ENCODE measurements at places on chromosomes 5 and 9.

- DNase-seq: no peak
Observed at GRCh38 chr5:10077791-10078545, 171.7 kb downstream of the ATPSCKMT start.

DNA sequence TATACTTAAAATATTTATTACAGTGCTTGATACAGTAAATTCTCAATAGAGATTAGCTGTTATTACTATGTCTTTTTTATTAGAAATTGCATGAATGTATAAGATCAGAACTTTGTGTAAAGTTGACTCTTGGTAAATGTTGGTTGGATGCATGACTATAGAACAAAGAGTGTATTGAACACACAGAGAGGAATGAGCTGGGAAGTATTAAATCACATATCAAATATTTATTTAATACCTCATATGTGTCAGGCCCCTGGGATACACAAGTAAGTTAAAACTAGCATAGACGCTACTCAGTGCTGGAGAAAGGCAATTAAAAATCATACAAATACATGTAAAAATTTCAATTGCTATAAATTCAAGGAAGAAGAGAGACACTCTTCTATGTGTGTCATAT lies 550.7 kb upstream of the TLE4 start:
- DNase-seq: no peak

DNA sequence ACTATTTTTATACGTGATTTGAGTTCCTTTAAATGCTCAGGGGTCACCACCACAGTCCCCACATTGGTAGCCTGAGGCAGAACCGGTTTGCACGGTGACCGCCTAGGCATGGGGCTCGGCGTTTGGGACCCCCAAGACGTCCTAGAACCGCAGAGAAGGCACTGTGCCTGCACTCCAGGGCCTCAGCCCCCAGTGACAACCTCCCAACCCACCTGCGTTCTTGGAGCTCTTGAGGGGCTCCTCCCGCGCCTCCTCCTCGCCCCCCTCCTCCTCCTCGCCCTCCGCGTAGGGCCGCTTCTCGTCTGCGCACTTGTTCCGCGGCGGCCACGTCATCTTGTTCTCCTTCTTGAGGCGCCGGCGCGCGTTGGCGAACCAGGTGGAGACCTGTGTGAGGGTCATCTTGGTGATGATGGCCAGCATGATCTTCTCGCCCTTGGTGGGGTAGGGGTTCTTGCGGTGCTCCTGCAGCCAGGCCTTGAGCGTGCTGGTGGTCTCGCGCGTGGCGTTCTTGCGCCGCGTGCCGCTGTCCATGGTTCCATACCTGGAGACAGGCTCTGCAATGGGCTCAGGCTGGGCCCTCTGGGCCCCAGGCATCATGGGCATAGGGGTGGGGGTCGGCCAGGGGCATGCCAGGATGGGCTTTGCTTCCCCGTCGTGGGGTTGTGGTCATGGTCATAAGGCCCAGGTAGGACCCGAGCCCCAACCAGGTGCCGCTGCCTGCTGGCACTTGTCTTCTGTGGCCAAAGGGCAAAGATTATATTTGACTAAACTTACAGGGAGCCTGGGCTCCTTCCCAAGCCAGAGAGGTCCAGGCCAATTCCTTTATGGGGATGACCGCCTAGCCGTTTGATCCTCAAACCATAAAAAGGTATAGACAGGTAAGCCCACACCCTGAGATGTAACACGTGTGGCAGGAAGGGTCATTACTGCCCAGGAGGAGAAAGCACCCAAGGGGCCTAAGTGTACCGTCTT lies 3.1 kb downstream of the IRX4 start:
- DNase-seq: no peak

DNA sequence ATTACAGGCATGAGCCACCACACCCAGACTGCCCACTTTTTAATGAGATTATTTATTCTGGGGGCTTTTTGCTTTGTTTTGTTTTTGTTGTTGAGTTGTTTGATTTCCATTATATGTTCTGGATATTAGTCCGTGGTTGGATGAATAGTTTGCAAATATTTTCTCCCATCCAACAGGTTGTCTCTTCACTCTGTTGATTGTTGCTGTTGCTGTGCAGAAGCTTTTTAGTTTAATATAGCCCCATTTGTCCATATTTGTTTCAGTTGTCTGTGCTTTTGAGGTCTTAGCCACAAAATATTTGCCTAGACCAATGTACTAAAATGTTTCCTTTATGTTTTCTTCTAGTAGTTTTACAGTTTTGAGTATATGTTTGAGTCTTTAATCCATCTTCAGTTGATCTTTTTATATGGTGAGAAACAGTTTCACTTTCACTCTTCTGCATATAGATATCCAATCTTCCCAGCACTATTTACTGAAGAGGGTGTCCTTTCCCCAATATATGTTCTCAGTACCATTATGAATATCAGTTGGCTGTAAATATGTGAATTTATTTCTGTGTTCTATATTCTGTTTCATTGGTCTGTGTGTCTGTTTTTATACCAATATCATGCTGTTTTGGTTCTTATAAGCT lies 30.2 kb upstream of the TBCA start:
- DNase-seq: no peak

DNA sequence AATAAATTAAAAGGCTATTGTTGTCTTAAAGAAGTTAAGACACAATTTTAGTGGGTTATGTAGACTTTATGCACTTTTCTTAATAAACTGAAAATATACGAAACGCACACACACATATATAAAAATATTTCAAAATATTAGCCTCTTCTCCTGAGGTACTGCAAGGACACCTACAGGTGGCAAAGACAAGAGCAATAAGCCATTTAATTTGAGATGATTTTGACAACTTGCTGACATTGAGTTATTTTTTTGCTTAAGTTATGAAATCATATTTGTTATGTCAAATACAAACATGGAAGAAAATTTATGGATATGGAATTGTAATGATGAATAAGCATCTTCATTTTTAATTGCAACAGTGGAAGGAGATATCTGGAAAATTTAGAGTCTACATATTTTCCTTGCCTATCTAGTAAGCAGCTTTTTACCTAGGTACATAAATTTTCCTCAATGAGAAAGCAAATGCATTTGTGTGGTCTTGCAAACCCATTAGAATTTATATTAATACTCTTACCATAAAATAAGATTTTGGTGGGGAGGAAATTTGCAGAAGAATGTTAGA lies 301.6 kb downstream of the ISL1 start:
- no peak for DNase-seq

DNA sequence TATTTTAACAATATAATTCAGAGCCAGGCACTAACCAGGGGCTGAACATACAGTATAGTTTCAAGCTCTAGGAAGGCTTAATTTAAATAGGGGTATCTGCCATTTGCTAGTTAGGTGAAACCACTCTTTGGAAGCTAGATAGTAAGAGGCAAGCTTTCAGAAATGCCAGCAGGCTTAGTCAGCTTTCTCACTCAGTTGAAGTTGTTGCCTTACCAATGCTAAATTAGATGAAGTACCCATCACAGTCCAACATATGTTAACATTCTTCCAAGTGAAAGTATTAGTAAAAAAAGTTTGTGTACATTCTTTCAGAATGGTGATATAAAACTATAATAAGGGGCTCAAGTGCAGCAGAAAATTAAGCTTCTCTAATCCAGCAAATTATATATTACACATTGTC lies 215.0 kb downstream of the CNTLN start:
- DNase-seq: no peak

- DNase-seq: no peak
Observed at GRCh38 chr9:133558191-133559126, 24.0 kb downstream of the ADAMTSL2 start.

DNA sequence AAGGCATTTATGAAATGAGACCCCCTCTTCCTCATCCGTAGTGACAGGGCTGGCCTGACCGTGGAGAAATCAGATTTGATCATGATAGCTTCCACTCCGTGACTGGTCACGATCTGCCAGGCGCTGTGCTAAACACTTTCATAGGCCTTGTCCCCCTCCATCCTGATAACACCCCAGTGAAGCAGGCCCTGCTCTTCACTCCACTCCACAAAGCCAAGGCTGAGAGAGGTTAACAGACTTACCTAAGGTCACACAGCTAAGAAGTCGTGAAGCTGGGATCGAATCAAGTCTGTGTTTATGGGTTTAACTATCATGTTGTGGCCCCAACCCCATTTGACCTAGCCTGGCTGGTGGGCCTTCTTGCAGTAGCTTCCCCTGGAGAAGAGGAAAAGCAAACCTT lies 53.3 kb upstream of the IL17B start:
- DNase-seq: no peak

DNA sequence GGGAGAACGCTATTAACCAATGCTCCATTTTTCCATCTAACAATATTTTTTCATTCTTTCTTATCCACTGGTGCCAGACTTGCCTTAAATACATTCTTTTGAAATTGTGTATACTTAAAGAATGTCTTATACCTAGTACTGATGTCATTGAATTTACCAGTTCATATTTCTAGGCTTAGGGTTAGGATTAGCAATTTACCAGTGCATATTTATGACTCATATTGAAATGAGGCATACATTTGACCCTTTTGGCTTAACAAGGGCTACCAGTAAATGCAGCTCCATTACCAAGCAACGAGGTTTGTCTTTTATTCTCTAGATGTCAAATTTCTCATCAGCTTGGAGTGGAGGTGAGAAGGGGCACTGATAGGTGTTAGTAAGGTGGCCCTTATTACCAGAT lies 89.5 kb downstream of the CDH9 start:
- DNase-seq: no peak

GRCh38 chr9:120436983-120437475 lies 142.9 kb downstream of the CDK5RAP2 start:
- no peak for DNase-seq

GRCh38 chr9:122379340-122379739 lies 8.5 kb downstream of the PTGS1 start:
- no peak for DNase-seq

- no peak for DNase-seq
Observed at GRCh38 chr9:117543089-117543488, 128.2 kb upstream of the ASTN2 start.

GRCh38 chr9:86756576-86757381 lies 190.5 kb downstream of the GAS1 start:
- DNase-seq: no peak

DNA sequence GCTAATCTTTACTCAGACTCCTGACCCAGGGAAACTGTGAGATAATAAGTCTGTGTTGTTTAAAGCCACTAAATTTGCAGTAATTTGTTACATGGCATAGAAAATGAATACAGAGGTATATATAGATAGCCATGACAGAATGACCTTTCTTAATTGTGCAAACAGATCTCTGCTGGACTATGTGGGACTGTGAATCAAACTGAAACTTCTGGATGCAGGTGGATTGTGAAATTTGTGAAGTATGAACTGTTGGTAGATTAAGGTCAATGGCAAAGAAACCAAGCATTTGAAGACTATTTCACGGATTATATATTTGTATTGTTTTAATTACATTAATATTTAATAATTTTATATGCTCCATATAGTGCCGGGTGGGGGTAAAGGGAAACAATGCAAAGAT lies 52.2 kb upstream of the GPR151 start:
- DNase-seq: no peak

DNA sequence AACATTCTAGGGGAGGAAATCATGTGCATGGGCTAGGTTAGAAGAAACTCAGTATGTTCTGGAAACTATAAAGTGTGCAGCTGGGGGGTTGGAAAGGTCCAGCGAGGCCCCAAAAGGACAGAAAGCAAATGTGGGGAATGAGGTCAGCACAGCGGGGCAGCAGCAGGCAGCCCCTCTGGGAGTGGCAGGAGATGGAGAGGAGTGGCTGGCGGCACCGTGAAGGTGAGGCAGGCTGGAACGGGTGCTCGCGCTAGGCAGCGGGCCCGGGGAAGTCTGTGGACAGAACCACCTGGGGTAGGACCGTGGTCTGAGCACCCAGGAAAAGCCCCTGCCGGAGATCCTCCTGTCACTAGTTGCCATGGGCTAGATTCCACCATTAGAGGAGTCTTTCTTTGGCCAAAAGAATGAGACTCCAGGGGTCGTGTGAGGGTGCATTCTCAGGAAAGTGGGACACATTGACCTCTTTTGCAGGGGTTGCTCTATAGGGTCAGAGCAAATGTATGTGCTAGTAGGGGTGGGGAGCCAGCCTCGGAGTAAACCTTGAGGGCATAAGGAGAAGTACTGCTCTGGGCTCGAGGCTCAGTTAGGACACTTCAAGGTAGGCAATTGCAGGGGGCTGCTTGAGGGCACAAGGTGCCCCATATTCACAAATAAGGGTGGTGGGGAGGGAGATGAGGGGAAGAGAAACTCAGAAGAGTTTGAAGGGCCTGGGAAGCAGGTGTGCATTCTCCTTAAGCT lies 61.2 kb downstream of the IL6ST start:
- no peak for DNase-seq

DNA sequence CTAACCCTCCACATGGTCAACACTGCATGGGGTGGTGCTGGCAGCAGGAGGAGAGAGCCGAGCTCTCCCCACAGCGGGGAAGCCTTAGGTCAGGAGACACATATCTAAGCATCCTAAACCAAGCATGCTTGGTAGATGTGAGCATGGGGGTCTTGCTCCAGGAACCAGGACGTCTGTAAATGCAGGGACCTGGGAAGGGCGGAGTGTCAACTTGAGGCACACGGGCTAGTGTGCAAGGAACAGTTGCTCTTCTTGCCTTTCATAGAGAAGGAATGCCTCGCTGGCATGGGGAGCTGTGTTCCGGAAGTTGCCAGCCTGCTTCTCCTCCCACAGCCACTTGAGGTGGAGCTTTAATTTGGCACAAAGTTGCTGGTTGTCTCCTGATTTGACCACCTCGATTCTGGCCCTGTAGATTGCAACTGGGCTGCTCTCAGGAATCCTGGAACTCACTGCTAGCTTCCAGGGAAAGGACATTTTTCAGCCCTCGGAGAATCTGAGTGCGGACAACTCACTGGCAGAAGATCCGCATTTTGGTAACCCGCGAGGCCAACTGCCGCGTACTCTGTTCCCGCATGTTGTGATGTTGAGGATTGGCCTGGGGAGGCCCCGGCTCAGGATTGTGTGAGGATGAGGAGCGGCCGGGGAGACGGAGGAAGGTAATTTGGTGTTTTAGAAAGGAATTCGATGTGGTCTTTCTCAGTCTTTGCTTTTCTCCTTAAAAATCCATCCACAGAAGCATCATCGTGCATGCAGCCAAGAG lies 370.3 kb upstream of the IRX1 start:
- no peak for DNase-seq

GRCh38 chr9:38075272-38075671 lies 6.2 kb upstream of the SHB start:
- DNase-seq: no peak

GRCh38 chr5:65800775-65801174 lies 78.8 kb downstream of the NLN start:
- no peak for DNase-seq

GRCh38 chr5:132526290-132526973 lies 16.9 kb downstream of the IL5 start:
- DNase-seq: no peak

GRCh38 chr9:132237481-132237880 lies 75.6 kb downstream of the NTNG2 start:
- no peak for DNase-seq

All from NCI-H526 treated with DMSO at 0.1 percent for 48 hours (cell line).